CD8-positive, alpha-beta T cell (primary cell): ENCODE measurements at places on chromosomes 6 and 20. TPM values are rescaled to one million over a fixed set of nuclear protein-coding genes. Genes with fewer than 3 reads are reported as not detected.

The FAM209A gene
- total RNA-seq = 7.7 TPM

The HCRTR2 gene
- total RNA-seq = not detected

The SNAP25 gene
- not detected for total RNA-seq

The ZHX3 gene
- 4.7 TPM for total RNA-seq

The SLC35A1 gene
- 4.3 TPM for total RNA-seq

The XKR7 gene
- total RNA-seq = not detected

The CCN5 gene
- total RNA-seq = not detected

The SLC12A5 gene
- 1.1 TPM for total RNA-seq

The PRL gene
- not detected for total RNA-seq

The TCP11 gene
- total RNA-seq = not detected

The BCAS4 gene
- 32.3 TPM for total RNA-seq

The SLA2 gene
- total RNA-seq = 58.5 TPM

The RUNX2 gene
- 11.7 TPM for total RNA-seq

The OLIG3 gene
- total RNA-seq = not detected

The VSTM2L gene
- total RNA-seq = not detected

The TGM3 gene
- not detected for total RNA-seq

The ANKRD66 gene
- not detected for total RNA-seq

The PI16 gene
- total RNA-seq = 0.24 TPM

The ADAM33 gene
- not detected for total RNA-seq

The LY6G6F gene
- total RNA-seq = not detected

The TRIM26 gene
- total RNA-seq = 56.8 TPM

The CGA gene
- total RNA-seq = not detected

The FOXS1 gene
- total RNA-seq = not detected

The HLA-DRB1 gene
- total RNA-seq = 32.6 TPM

The RBM38 gene
- total RNA-seq = 743 TPM

The OR12D3 gene
- not detected for total RNA-seq

The CALHM6 gene
- total RNA-seq = 2.9 TPM

The ULBP2 gene
- 9.7 TPM for total RNA-seq

The ECT2L gene
- not detected for total RNA-seq
